ENCODE measurements at places on chromosomes 11 and 22. TPM values are rescaled to one million over a fixed set of nuclear protein-coding genes. Genes with fewer than 3 reads are reported as not detected.

CTNND1 gene
- 70.8 TPM for total RNA-seq

NEFH gene
- not detected for total RNA-seq

NAALADL1 gene
- total RNA-seq, result not detected

DNA sequence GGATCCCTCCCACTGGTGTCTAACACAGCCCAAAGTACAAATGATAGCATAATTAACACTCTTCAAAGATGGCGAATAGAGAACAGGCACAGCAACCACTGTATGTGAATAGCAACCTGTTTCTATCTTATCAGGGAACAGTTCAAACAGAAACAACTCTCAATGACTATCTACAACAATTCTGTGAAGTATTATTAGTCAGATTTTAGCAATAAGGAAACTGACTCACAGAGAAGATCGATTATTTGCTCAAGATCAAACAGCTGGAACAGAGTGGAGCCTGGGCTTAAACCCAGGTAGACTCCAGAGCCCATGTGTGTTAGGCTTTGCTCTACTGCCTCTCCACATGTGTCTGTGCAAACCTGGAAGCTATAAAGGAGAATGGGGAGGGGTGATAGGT is 88.7 kb downstream of the C11orf58 start:
- no peak for DNase-seq

GRCh38 chr11:849104-849824 is 6.6 kb downstream of the TSPAN4 start:
- DNase-seq, result no peak

GRCh38 chr11:93537767-93538261 is 5.4 kb downstream of the SMCO4 start:
- no peak for DNase-seq

DNA sequence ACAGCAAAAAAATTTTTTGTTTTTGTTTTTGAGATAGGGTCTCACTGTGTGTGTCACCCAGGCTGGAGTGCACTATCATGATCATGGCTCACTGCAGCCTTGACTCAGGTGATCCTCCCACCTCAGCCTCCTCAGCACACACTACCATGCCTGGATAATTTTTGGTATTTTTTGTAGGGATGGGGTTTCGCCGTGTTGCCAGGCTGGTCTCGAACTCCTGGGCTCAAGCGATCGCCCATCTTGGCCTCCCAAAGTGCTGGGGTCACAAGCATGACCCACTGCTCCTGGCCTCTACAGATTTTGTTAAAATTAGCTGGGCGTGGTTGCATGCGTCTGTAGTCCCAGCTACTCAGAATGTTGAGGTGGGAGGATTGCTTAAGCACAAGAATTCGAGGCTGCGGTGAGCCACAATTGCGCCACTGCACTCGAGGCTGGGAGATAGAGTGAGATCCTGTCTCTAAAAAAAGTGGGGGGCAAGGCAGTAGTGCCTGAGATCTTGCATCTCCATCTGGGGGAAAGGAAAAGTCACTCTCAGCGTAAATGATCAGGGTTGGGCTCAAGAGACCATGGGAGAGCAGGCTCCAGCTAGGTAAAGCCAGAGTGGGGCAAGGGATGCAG is 10.6 kb upstream of the DGKZ start:
- DNase-seq, result no peak

GRCh38 chr11:72626414-72626936 is 47.7 kb downstream of the PDE2A start:
- DNase-seq, result no peak

DNA sequence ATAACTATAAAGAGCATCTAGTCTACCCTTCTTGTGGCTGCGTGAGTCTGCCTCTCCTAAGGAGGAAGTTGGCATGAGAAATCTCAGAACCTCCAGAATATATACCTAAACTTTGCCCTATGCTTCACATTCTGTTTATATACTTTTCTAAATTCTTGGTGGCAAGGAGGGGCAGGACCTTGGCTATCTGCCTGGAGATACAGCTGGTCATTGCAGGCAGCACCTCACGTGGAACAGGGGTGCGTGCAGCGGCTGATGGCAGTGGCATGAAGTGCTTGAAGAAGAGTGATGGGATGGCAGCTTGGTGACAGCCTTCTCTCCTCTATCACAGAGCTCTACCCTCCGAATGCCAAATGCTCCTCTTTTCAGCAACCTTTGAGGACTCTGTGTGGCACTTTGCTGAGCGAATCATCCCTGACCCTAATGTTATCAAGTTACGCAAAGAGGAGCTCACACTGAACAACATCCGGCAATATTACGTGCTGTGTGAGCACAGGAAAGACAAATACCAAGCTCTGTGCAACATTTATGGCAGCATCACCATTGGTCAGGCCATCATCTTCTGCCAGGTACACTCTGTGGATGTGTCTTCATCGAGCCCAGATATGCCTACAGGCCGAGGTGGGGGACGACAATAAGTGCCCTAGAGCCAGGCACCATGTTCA is 12.5 kb downstream of the DDX25 start:
- no peak for DNase-seq

DNA sequence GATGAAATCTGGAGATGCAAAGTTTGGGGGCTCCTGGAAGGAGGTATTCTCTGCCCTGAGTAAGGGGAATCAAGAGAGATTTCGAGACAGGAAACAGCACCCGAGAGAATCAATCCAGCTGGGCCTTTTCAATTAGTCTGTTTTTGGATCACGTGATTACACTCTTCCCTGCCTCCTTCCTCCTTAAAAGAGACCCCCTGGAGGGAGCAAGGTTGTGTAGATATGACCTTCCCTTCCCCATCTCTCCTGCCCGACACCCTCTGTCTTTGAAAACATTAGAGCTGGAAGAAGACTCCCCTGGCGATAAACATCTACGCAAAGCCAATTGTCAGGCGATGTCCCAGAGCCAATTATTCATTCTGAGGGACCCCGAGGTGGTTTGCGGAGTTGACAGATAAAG is 407.9 kb downstream of the MIAT start:
- DNase-seq, result no peak

- no peak for DNase-seq
Measured at GRCh38 chr22:38238519-38239071, 34.2 kb downstream of the TMEM184B start.

DNA sequence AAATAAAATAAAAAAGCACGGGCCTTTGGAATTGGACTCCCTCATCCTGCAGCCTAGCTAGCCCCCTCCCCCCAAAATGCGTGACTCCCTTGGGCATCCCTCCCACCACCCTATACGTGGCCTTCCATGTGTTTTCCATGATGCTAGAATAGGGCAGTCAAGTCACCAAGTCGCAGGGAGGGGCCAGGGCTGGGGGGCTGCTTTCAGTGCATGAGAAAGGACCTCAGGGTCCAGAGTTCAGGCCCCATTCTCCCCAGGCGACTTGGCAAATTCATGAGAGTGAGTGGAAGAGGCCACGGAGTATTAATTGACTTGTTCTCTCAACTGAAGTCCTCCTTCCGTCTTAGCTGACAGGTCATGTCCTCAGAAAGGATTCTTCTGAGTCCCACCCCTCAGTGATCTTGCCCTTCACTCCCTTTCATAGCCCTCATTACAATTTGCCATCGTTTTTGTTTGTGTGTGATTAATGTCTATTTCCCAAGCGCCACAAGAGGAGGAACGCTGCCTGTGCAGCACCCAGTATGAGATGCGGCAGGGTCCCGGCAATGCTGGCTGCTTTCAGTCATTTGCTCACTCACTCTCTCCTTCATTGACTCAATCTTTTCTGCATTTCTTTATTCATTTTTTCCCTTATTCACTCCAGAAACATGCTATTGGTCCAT is 17.4 kb downstream of the LRRC32 start:
- DNase-seq, result no peak

DNA sequence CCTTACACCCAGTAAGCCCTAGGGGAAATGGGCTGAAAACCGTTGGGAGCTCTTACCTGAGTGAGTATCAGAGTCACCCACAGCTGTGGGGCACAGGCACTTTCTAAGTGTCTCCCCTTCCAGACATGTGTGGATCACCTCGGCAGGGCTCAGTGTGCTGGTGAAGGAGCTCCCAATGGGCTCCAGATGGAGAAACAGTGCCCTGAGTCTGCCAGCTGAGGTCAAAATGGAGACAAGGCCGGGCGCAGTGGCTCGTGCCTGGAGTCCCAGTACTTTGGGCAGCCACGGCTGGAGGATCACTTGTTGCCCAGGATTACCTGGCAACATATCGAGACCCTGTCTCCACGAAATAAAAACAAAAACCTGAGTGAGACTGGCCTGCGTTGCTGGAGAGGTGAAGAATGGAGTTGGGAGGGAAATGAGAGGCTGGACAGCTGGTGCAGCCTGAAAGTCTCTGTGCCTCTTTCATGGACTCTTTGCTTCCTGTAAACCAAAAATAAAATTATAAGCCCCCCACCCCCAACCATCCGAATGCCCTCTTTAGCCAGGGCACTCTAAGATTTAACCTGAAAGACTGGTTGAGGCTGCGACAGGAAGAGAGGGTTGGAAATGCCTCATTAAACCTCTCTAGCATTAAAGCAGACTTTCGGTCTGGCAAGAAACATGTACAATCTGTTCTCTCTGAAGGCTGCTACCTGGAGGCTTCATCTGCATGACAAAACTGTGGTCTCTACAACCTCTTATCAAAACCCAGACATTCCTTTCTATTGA is 111.8 kb downstream of the SNX19 start:
- no peak for DNase-seq

- DNase-seq, result no peak
Measured at GRCh38 chr11:19225581-19225980, 15.2 kb downstream of the E2F8 start.

- DNase-seq, result no peak
Measured at GRCh38 chr22:38180841-38181452, 683 bp downstream of the PLA2G6 start.

DNA sequence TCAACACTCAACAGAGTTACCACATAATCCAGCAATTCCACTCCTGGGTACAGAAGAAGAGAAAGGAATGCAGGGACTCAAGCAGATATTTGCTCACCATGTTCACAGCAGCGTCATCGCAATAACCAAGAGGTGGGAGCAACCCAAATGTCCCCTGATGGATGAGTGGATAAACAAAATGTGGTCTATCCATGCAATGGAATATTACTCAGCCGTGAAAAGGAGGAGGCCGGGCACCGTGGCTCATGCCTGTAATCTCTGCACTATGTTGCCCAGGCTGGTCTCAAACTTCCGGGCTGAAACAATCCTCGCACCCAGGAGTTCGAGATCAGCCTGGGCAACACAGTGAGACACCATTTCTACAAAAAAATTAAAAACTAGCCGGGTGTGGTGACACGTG is 131.7 kb downstream of the CTTN start:
- DNase-seq, result no peak

DNA sequence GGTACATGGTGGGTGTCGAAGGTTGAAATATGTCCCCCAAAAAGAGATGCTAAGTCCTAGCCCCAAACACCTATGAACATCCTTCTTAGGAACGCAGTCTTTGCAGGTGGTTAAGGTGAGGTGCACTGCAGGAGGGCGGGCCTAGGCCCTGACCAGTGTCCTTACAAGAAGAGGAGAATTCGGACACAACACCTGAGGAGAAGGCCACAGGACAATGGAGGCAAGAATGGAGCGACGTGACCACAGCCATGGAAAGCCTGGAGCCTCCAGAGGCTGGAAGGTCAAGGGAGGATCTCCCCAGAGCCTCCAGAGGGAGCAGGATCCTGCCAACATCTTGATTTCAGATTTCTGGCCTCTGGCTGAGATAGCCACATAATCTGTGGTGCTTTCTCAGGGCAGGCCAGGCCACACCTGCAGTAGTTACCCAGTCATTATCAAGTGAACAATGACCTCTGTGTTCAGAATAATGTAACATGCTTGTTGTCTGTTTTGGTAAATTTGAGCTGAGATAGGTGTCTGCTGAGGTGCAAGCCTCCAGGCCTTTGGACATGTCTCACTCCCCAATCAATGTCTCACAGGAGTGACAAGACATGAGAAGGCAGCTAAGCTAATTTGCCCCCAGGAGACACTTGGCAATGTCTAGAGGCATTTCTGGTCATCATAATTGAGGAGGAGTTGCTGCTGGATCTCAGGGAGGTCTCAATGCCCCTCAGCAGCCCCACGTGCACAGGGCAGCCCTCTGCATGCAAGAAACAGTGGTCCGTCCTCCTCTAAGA is 498.9 kb downstream of the BRD1 start:
- DNase-seq, result no peak

- no peak for DNase-seq
Measured at GRCh38 chr11:14566331-14567063, 46.3 kb upstream of the PSMA1 start.

DNA sequence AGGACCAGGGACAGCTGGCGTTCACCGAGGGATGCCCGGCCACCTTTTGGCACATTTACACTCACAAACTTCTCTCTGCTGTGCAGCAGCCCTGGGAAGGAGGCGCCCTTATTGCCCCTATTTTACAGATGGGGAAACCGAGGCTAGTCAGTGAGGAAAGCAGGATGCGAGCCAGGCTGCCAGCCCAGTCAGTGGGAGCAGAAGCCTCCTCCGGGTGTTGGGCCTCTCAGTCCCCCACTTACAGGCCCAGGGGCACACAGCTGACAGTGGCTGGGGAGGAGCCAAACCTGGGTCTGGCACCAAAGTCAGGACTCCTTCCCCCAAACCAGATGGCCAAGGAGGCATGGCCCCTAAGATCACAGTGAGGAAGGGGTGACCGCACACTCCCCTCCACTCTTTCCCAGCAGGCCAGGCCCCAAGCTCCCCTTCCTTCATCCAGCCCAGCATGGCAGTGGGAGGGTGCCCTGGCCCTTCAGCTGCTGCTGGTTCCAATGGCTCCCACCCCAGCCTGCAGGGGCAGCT is 121.4 kb upstream of the ANO1 start:
- DNase-seq, result no peak

- DNase-seq, result peak; percentile 82
Measured at GRCh38 chr22:21837248-21837979, 30.0 kb downstream of the MAPK1 start.

GRCh38 chr22:35299217-35299672 is 449 bp upstream of the TOM1 start:
- DNase-seq, result peak; percentile 25

- DNase-seq, result peak; percentile 10
Measured at GRCh38 chr11:120858740-120859139, 165.2 kb upstream of the TBCEL start.

DNA sequence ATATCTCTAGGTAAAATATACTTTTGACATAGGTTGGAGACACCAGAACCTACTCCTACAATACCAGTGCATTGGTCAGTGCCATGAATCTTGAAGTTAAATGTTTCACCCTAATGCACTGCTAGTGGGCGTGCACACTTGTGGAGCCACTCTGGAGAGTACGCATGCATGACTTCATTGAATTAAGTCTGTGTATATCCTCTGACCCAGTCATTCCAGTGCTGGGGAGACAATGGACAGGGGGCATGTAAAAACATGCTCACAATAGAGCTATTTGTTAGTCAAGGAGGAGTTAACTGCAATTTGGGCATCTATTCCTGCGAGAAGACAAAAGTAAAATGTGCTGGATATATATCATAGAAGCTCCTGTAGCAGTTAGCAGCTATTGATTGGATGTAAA is 335.4 kb upstream of the NCAM1 start:
- DNase-seq, result no peak

DNA sequence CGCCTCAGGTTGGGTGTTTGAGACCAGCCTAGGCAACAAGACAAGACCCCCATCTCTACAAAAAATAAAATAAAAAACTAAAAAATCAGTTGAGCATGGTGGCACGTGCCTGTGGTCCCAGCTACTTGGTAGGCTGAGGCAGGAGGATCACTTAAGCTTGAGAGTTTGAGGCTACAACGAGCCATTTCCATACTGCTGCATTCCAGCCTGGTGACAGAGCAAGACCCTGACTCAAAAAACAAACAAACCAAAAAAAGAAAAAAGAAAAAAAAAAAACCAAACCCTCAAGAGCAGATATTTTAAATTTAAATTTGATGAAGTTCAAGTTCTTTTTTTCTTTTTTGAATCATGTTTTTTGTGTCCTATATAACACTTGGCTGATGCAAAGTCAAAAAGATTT is 7.2 kb upstream of the CCDC83 start:
- DNase-seq, result no peak

- no peak for DNase-seq
Measured at GRCh38 chr11:61694946-61695706, 14.9 kb downstream of the DAGLA start.
